HepG2 (cell line): ENCODE measurements at places on chromosomes 2 and 18. TPM values are rescaled to one million over a fixed set of nuclear protein-coding genes. Genes with fewer than 3 reads are reported as not detected.

Gene METAP1D
- total RNA-seq, result 14.0 and 14.7 TPM in 2 replicates

Gene CFAP210
- 0.14 and 0.18 TPM in 2 replicates for total RNA-seq

Gene LANCL1
- total RNA-seq, result 67.7 and 111 TPM in 2 replicates

Gene SLC9A4
- total RNA-seq, result not detected in 2 replicates

Gene HSBP1L1
- total RNA-seq, result 15.3 and 22.6 TPM in 2 replicates

Gene EFEMP1
- total RNA-seq, result not detected in 2 replicates

Gene CD28
- not detected in 2 replicates for total RNA-seq

Gene FAM228A
- not detected in 2 replicates for total RNA-seq

Gene TMEM169
- total RNA-seq, result 4.3 and 4.5 TPM in 2 replicates

Gene TANC1
- 2.3 and 2.8 TPM in 2 replicates for total RNA-seq

Gene RAD51AP2
- total RNA-seq, result 0.07 and 0.11 TPM in 2 replicates

DNA sequence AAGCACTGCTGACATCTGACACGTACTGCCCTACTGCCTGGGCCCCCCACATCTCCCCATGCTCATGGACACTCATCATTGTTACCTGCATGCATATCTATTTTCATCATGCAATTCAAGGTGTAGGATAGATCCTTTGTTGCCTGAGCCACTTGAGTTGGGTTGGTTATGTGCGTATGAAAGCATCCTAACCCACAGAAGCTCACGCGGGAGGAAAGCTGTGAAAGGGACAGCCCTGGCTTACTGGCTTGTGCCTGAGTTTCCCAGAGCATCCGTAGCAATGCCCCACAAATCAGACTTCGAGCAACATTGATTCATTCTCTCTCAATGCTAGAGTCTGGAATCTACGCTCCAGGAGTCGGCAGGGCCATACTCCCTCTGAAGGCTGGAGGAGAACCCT, 285.5 kb downstream of the PHLPP1 start:
- 0 out of 2 replicates have a peak, but pooled peaks cover 6% of the 10 kb centered on the region for H3K4me1 ChIP-seq
- H3K27me3 ChIP-seq, result peaks cover 4% of the 10 kb centered on the region; the same call in 1 of the 2 replicates
- H3K4me3 ChIP-seq, result no peak overlapping the region
- DNase-seq, result no peak
- no peaks in the 10 kb centered on the region for H3K36me3 ChIP-seq

DNA sequence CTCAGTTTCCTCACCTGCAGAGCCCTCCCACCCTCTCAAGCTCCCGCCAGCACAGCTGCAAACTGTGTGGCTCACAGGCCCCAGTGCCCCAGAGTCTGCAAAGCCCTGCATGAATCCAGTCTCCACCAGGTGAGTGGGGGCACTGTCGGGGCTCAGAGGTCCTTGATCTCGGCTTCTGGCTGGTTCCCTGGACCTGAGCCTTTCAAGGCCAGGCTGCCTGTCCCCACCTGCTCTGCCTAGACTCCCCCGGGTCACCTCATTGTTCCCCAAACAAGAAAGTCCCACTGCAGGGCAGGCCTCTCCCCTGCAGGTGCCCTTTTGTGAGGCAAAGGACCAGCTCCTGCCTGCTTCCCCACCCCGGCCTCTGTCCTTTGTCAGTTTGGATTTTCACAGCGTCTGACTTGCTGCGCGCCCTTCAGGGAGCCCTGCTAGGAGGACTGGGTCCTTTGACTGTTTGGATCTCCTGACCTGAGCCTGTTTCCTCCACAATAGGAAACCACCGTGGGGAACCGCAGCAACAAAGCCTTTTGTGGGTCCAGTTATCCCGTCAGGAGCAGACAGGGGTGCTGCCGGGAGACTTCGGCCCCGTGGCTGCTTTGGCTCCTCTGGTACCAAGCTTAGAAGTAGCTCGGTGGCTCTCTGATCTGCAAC, 200.5 kb upstream of the HDAC4 start:
- no peak overlapping the region for H3K27ac ChIP-seq
- no peak for DNase-seq
- H3K4me1 ChIP-seq, result no peaks in the 10 kb centered on the region
- peaks cover 6% of the 10 kb centered on the region for H3K27me3 ChIP-seq

DNA sequence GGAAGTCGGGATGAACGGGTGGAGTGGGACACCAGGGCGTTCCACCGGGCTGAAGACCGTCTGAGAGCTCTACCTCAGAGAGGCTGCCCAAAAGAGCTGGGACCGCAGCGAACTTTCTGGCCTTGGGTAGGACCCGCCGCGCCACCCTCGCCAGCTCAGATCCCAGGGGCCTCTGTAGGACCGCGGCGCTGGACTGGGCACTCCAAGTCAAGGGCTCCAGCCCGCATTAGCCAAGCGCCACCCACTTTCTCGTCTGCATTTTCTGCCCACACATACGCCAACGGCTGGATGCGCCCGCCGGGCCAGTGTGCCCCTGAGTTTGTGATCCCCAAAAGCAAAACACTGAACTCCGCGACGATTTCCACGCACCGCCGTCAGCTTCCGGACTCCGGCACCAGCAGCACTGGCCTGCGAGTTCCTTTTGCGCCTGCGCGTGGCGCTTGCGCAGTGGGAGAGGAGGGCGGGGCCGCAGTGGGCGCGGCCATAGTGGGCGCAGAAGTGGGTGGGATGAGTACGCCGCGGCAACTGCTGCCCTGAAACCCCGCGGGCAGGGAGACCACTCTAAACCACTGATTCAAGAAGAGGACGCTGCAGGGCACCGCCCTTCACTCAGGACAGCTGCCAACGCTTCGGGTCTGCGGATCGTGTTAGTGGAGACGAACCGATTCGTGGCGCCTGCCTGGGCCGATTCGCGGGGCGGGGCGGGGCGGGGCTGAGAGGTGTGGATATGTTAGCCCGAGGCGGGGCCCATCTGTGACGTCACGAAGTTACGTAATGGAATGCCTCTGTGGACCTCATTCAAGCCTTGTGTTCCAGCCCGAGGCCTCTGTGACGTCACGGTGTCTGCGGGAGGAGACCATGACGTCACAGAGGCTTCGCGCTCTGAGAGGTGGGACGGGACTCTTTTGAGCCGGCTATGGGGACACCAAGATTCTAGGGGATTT, 10.5 kb downstream of the OSR1 start:
- H3K27me3 ChIP-seq, result no peaks in the 10 kb centered on the region
- H3K36me3 ChIP-seq, result no peaks in the 10 kb centered on the region
- peaks cover 27% of the 10 kb centered on the region for H3K4me1 ChIP-seq
- DNase-seq, result peak; percentile 92

- H3K27me3 ChIP-seq, result no peaks in the 10 kb centered on the region
- no peak for DNase-seq
- no peaks in the 10 kb centered on the region for H3K4me1 ChIP-seq
- no peaks in the 10 kb centered on the region for H3K36me3 ChIP-seq
Observed at GRCh38 chr18:40907842-40908241, 1047.2 kb upstream of the PIK3C3 start.

- no peak overlapping the region for H3K27ac ChIP-seq
- peaks cover 15% of the 10 kb centered on the region for H3K4me1 ChIP-seq
- peak; percentile 53 for DNase-seq
- no peak overlapping the region for H3K4me3 ChIP-seq
Observed at GRCh38 chr2:28709101-28709500, 42.5 kb upstream of the PPP1CB start.

DNA sequence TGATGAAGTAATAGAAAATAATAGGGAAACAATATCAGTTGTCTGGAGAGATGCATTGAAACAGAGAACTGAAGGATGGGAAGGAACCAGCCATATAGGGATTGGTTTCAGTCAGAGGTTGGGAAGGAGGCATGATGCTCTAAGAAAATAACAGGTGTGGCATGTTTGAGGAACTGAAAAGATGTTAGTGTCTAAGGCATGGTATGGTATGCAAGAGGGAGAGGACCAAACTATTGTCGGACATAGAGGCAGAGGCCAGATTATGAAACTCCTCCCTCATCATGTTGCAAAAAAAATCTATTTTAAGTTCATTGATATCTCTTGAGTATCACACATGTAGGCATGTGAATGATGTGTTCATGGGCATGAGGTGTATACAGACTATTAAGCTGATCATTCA, 48.9 kb upstream of the EMILIN2 start:
- peaks cover 44% of the 10 kb centered on the region for H3K36me3 ChIP-seq
- no peaks in the 10 kb centered on the region for H3K4me1 ChIP-seq

DNA sequence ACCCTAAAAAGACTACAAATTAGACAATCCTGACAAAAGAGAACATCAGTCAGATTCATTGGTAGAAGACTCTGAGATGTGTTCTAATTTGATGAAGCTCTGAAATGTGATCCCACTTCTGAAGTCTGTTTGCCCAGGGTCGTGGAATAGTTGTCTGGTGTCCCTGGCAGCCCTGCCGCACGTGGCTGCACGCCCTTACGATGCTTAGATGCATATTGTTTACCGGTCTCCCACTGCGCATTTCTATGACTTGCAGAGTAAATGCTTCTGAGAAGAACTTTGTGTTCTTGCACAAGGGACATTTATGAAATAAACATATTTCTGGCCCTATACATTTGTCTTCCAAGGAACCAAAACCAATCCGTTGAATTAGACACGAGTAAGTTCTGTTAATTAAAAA, 243.2 kb downstream of the BABAM2 start:
- H3K4me1 ChIP-seq, result 0 out of 2 replicates have a peak, but pooled peaks cover 7% of the 10 kb centered on the region
- H3K27me3 ChIP-seq, result no peaks in the 10 kb centered on the region
- no peak overlapping the region for H3K27ac ChIP-seq
- H3K4me3 ChIP-seq, result no peak overlapping the region
- no peak for DNase-seq

- no peak overlapping the region for H3K4me3 ChIP-seq
- H3K27me3 ChIP-seq, result peaks cover 1% of the 10 kb centered on the region
- no peak overlapping the region for H3K27ac ChIP-seq
Observed at GRCh38 chr2:148994341-148994740, 44.2 kb upstream of the LYPD6B start.

- no peak overlapping the region for H3K27ac ChIP-seq
- no peaks in the 10 kb centered on the region for H3K36me3 ChIP-seq
- no peak overlapping the region for H3K4me3 ChIP-seq
- H3K27me3 ChIP-seq, result no peaks in the 10 kb centered on the region
Observed at GRCh38 chr2:214069254-214069653, 341.6 kb upstream of the VWC2L start.

GRCh38 chr2:53177327-53177726, 590.3 kb upstream of the CHAC2 start:
- no peaks in the 10 kb centered on the region for H3K4me1 ChIP-seq
- no peak overlapping the region for H3K27ac ChIP-seq
- H3K4me3 ChIP-seq, result no peak overlapping the region
- DNase-seq, result no peak
- H3K36me3 ChIP-seq, result no peaks in the 10 kb centered on the region

GRCh38 chr18:58216071-58216481, 172.1 kb downstream of the NEDD4L start:
- no peaks in the 10 kb centered on the region for H3K27me3 ChIP-seq
- H3K27ac ChIP-seq, result no peak overlapping the region
- H3K36me3 ChIP-seq, result no peaks in the 10 kb centered on the region
- DNase-seq, result no peak
- no peak overlapping the region for H3K4me3 ChIP-seq
- peaks cover 13% of the 10 kb centered on the region for H3K4me1 ChIP-seq

GRCh38 chr2:144475569-144476275, 44.2 kb downstream of the ZEB2 start:
- H3K36me3 ChIP-seq, result no peaks in the 10 kb centered on the region
- no peak for DNase-seq
- H3K4me3 ChIP-seq, result no peak overlapping the region
- no peaks in the 10 kb centered on the region for H3K27me3 ChIP-seq
- H3K4me1 ChIP-seq, result no peaks in the 10 kb centered on the region
- no peak overlapping the region for H3K27ac ChIP-seq

DNA sequence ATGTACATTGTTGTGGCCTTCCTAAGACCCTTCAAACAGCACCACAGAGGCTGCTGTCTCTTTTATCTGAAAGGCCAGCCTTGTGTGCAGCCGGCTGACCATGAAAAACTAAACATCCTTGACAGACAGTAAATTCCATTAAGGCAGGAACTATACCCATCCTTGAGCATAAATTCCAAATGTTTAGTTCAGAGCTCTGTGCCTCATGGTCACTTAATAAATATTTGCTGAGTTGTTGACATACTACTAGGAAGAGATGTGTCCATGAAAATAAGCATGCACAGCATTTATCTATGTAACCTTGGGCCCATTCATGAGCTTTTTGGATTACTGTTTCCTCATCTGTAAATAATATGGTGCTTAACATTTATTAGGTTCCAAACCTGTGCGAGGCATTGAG, 424.8 kb downstream of the HRH4 start:
- H3K27me3 ChIP-seq, result no peaks in the 10 kb centered on the region
- no peak for DNase-seq
- no peaks in the 10 kb centered on the region for H3K4me1 ChIP-seq
- H3K4me3 ChIP-seq, result no peak overlapping the region
- H3K36me3 ChIP-seq, result no peaks in the 10 kb centered on the region
- H3K27ac ChIP-seq, result no peak overlapping the region

GRCh38 chr18:23495723-23496440, 7.4 kb upstream of the RMC1 start:
- no peak overlapping the region for H3K27ac ChIP-seq
- no peaks in the 10 kb centered on the region for H3K27me3 ChIP-seq
- H3K36me3 ChIP-seq, result no peaks in the 10 kb centered on the region
- H3K4me3 ChIP-seq, result no peak overlapping the region

- peak overlapping the region; percentile 43 for H3K27ac ChIP-seq
- DNase-seq, result peak; percentile 90
- H3K27me3 ChIP-seq, result no peaks in the 10 kb centered on the region
- no peaks in the 10 kb centered on the region for H3K36me3 ChIP-seq
Observed at GRCh38 chr2:186561467-186562208, 28.2 kb upstream of the ITGAV start.

DNA sequence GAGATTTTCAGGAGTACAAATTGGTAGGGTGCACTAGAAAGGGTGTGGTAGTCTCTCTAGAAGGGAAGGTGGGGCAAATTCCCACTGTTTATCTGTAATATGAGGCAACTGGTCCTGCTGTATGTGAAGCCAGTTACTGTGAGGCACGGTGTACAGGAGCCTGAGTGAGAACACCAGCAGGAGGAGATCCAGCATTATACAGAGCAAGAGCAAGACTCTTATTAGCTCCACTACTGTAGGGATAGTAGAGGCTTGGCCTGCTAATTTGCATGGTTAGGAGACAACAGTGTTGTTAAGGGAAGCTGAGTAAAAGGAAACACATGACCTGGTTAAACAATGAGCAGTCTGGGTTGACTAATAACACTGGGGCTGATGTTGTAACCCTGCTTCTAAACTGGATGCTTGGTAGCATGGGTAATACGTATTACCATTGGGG, 76.3 kb upstream of the WDSUB1 start:
- peak; percentile 12 for DNase-seq
- no peak overlapping the region for H3K4me3 ChIP-seq
- no peaks in the 10 kb centered on the region for H3K27me3 ChIP-seq
- peak overlapping the region; percentile 12 for H3K27ac ChIP-seq
- H3K36me3 ChIP-seq, result no peaks in the 10 kb centered on the region

- H3K4me1 ChIP-seq, result no peaks in the 10 kb centered on the region
- H3K27ac ChIP-seq, result no peak overlapping the region
- no peaks in the 10 kb centered on the region for H3K27me3 ChIP-seq
Observed at GRCh38 chr2:101892377-101892776, 99.4 kb upstream of the IL1R2 start.

GRCh38 chr2:119879502-119879901, 119.8 kb downstream of the PTPN4 start:
- no peaks in the 10 kb centered on the region for H3K4me1 ChIP-seq
- H3K27ac ChIP-seq, result no peak overlapping the region
- no peaks in the 10 kb centered on the region for H3K27me3 ChIP-seq
